Renal cortical epithelial cell (primary cell): ENCODE measurements at places on chromosomes 1 and 21. TPM values are rescaled to one million over a fixed set of nuclear protein-coding genes. Genes with fewer than 3 reads are reported as not detected.

DNA sequence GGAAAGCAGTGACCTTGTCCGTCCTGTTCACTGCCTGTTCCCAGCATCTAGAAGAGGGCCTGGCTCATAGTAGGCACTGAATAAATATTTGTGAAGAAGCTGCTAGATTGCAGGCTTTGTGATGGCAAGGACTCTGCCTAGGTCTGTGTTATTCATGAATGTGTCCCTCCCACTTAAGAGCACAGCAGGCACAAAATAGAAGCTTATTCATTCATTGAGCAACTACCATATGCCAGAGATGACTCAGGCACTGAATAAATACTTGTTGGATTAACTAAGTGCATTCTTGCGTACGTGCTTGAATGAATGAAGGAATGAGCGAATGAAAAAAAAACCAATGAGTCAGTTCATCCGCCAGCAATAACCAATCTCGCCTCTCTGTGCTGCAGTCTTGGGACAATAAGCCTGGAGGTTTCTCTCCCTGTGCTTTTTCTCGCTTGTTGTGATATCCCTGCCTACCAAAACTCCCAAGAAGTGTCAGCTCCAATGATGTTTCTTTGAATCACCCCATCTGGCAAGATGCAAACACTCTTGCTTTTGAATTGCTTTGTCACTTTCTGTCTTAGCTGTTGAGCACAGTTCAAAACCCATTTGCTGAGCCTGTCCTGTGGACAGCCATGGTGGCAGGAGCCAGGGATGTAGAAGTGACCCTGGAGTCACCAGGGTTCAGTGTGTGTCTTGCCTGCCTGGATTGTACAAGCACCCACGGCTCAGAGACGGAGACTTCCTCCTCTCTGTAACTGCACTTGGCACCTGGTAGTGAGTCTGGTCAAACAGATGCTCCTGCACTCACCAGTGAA, 143.9 kb downstream of the KAZN start:
- peak; percentile 99 for DNase-seq

ADAMTSL4 gene
- 1.4 and 7.4 TPM in 2 replicates for total RNA-seq

DNA sequence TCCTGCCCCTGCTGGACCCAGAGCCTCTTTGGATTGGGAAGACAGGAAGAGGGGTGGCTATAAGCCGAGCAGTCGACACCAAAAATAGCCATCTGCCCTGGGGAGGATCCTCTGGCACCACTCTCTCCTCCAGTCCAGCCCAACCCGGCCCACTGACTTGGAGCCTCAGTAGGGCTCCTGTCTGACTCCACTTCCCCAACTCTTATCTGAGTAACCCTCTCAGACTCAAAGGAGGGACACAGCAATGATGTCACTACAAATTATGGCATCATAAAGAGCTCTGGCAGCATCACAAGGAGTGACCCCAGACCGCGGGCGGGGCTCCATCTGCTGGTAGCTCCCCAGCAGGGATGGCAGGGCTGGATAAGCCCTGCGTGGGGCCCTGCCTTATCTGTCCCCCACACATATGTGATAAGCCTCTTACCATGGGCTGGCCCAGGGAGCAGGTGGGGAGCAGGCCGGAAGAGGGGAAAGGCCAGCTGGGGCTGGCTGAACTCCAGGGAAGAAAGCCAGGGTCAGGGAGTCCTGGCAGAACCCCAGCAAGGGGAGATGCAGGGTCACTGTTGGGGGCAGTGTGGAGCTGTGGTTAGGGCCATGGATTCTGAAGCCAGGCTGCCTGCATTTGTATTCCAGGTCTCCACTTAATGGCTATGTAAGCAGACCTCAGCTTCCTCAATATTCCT, 4.6 kb upstream of the SLC6A9 start:
- DNase-seq = no peak

DNA sequence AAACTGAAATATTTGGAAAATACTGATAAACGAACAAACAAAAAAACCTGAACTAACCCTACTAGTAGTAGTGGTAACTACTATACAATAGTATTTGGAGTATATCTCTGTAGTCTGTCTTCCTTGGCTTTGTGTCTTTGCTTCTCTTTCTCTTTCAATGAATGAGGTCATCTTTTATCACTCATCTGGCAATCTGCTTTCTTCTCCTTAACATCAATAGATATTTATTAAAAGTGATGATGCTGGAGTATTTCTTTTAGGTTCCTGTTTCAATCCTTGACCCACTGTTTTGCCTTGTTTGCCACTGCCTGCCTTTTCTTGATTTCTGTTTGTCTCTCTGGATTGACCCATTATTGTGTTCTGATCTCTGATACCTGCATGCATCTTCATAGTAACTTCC, 71.5 kb downstream of the ROR1 start:
- no peak for DNase-seq

TSACC gene
- not detected in 2 replicates for total RNA-seq

HSD17B7 gene
- 16.6 and 35.6 TPM in 2 replicates for total RNA-seq

RBP7 gene
- 0.25 and 9.7 TPM in 2 replicates for total RNA-seq

GRCh38 chr1:192936313-192937018, 122.7 kb downstream of the UCHL5 start:
- DNase-seq = no peak

KCNK1 gene
- total RNA-seq = 11.2 and 13.2 TPM in 2 replicates

DNA sequence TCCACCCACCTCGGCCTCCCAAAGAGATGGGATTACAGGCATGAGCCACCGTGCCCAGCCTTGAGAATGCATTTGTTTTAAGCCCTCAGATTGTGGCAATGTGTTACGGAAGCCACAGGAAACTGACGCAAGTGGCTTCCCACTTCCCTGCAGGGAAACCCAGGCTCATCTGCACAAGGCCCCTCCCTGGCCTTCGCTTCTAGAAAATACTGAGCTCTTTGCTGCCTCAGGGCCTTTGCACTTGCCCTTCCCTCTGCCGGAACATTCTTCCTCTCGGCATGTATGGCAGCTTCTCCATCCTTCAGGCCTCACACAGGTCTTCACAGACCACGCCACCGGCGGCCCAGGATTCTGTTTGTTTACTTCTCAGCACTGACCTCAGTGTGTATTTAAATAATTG, 137.0 kb upstream of the TMEM51 start:
- DNase-seq = no peak

GRCh38 chr1:36207339-36207738, 16.9 kb upstream of the THRAP3 start:
- peak; percentile 54 for DNase-seq

- DNase-seq = no peak
These were observed 12.6 kb upstream of the OR6N2 start for GRCh38 chr1:158793604-158794003.

GRCh38 chr1:233097959-233098580, 147.7 kb downstream of the NTPCR start:
- DNase-seq = peak; percentile 57

DNA sequence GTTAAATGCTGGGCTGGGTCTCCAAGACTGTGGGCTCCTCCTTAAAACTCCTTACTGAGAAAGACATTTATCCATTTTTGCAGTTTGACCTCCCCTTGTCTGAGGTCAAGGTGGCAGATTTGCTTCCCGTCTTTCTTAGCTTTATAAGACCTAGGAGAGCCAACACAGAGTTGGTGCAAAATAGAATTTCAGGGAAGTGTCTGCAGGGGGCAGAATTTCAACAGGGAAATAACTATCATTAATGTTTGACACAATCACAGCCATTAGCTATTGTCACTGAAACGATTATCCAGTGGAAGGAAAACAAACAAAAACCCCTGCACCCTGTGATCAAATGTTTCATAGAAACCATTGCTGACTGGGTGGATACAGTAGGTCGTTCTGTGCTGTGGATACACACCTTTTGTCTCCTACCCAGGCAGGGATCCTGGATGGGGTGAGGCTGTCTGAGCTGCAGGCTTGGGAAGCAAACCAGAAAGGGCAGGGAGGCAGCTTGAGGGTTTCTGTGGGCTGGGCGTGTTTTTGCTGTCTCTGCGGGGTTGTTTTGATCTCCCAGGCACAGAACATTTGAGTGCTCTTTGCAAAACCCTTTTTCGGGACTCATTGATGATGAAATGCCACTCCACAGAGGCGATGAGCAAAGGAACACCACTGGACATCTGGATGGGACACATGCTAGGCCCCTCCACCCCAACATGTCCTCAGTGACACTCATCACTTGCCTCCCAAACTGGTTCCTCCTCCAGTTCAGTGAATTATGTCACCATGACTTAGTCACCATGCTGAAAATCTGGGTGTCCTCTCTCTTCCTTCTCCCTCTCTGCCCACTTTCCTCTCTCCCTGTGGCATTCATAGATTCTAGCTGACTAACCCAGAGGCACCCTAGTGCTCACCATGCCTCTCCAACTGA, 94.2 kb upstream of the SERBP1 start:
- DNase-seq = peak; percentile 81

- no peak for DNase-seq
These were observed 5.9 kb upstream of the CDC14A start for GRCh38 chr1:100346387-100346786.
